ENCODE measurements at places on chromosomes 11 and 22.

DNA sequence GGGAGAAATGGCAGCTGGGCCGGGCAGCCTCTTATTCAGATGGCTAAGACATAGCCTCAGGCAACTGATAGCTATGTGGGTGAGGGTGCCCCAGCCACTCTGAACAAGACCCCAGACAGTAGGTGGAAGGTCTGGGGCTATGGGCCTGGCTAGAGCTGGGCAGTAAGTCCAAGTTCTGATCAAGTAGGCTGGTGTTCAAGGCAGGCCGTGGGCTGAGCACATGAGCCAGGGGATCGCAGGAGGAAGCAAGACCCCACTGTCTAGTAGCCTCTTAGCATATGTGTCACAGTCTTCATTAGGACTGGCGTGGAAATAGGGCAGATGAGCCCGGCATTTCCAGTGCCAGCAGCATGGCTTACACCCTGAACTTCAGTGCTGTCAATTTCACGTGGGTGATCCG lies 192.1 kb downstream of the ADAMTS15 start:
- DNase-seq = no peak

- DNase-seq = no peak
Observed at GRCh38 chr22:20952544-20953341, 14.3 kb upstream of the AIFM3 start.

GRCh38 chr11:47050284-47050683 lies 113.7 kb downstream of the CSTPP1 start:
- no peak for DNase-seq

GRCh38 chr11:126310200-126310991 lies 6.5 kb downstream of the DCPS start:
- no peak for DNase-seq

DNA sequence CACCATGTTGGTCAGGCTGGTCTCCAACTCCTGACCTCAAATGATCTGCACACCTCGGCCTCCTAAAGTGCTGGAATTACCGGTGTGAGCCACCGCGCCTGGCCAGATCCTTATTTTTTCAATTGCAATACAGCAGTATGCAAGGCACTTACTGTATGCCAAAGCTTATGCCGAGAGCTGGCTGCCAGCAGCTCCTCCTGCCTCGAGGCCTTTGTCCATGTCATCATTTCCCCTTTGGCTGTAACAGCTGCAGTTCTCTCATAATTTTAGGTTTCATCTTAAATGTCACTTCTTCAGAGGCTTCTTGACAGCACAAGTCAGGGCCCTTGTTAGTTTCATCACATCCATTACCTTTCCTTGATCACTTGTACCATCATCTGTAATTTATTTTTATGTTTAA lies 1.5 kb upstream of the SREBF2 start:
- DNase-seq = no peak

DNA sequence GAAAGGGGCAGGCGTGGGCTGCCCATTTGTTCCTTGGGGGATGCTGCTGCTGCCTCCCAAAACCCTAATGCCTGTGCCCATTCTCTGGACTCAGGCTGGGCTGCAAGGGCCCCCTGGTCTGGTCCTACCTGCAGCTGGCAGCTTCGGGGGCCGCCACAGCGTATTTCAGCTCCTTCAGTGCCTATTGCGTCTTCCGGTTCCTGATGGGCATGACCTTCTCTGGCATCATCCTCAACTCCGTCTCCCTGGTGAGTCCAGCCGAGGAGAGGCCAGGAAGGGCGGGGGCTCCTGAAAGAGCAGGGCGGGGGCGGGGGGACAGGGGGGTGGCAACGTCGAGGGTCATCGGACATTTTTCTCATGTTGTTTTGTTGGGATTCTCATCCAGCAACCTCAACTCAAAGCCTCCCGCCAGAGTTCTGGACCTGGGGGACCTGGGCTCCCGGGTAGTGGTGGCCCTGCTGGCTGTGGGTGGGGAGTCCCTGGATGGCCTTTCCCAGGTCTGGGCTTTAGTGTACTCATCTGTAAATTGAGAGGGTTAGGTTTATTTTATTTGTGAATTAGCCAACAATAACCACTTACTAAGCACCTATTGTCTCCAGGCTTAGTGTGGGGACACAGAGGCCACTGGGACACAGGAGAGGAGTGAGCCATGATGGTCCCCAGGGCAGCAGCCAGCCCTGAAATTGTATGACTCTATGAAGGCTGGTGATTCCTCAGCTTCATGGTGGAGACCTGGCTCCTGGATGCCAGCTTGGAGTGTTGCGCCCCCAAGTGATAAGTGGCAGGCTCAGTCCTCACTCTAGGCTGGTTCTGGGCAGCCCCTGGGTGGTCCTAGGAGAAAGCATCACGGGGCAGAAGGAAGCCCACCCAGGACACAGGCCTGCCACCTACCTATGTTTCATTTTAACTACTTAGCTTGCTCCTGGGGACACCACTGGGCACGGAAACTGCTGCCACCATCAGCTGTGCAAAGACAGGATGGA lies 36.0 kb downstream of the CAPN1 start:
- DNase-seq = no peak

DNA sequence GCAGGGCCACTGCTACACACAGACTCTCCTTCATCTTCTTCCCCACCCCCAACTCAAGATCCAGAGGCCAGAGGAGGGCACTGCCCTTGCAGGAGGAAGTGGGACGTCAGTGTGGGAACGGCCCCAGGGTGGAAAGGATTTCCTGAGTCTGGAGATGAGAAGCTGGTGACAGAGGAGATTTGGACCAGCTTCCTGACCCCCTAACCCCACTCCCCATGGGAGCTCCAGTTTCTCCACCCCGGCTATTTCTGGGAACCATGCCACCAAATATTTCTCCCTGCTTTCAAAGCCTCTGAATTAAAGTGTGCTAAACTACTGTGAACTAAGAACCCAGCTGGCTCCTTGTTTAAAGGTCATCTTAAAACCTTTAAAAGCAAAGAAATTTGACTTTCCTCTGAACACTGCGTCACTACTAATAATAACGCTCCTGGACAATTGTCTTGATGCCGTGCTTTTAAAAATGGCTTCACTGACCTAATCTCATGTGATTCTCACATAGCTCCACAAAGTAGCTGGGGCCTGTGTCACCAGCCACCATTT lies 46.6 kb downstream of the CWC15 start:
- DNase-seq = no peak

DNA sequence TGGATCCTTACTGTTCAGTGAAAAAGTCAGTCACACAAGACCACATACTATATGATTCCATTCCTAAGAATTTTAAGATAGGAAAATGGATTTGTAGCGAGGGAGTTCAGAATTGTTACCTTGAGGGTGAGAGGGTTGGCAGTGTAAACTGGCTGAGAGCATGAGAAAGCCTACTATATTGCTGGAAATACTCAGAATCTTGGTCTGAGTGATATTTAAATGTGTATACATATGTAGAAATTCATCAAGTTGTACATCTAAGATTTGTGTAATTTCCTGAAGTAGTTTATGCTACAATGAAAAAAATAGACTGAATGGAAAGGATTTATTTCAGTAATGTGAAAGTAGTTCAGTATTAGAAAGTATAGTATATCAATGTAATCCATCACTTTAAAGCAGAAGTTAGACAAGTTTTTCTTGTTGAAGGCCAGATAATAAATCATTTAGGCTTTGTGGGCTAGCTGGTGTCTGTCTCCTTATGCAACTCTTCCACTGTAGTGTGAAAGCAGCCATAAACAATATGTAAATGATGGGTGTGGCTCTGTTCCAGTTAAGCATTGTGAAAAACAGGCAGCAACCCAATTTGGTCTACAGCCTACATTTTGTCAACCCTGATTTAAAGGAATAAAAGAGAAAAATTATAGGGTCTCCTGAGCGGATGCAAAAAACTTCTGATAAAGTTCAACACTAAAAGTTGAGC lies 127.2 kb upstream of the THY1 start:
- DNase-seq = peak; percentile 43

DNA sequence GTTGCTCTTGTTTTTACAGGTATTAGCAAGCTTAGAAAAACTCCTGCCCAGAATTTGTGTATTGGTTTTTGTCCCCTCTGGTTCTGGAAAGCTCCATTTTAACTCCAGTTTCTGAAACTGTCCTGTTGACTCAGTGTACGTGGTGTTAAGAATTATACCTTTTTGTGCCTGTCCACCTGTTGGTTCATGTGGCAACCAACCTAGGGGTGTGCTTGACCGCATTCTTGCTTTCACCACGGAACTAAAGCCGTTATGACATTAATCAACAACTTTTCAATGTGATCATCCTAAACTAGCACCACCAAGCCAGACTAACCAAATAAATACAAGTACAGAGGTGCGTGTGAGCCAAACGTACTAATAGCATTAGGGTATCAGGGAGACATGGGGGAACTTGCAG lies 56.0 kb upstream of the PTH start:
- no peak for DNase-seq

DNA sequence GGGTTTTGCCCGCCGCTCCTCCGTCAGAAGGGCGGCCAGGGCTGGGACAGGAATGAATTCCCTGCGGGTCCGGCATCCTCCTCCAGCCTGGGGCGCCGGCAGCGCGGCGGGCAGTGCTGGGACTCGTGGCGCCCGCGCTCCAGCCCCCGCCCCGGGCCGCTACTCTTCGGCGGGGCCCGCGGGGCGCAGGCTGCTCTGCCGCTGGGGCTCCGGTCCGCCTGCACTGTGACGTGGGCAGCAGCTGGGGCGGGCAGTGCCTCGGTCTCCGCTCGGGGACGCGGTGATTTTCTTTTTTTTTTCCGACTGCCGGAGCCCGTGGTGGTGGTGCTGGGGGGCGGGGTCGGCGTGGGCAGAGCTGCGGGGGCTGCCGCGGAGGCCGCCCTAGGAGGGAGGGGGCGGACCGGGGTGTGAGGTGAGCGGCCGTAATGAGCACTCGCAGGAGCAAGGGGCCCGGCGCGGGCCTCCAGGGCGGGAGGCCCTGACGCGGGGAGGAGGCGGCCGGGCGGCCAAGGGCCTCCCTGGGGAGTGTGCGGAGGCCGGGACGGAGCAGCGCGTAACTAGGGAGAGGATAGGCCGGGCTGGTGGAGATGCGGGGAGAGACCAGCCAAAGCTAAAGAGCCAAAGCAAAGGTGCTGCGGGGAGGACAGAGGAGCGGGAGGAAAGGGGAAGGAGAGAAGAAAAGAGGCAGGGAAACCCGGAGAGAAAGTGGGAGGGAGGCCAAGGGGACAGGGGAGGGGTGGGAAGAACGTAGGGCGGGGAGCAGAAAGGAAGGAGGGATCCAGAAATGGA lies 73.3 kb upstream of the ZBED5 start:
- DNase-seq = no peak

DNA sequence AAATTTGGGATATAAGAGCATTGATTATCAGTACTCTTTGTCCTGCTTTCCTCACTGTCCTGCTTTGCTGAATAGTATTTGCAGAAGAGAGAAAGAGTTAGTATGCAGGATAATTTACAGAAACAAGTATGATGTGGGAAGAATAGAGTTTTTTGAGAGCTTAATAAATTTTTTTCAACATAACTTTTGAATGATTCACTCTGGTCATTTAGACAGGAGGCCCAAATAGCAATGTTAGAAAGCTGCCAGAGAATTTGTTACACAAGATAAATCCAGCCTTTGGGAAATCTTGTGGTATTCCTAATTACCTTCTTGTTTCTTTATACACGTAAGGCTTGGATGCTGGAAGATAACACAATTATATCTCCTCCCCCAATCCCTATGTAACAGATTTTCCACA lies 484.6 kb downstream of the CNTN5 start:
- DNase-seq = no peak

DNA sequence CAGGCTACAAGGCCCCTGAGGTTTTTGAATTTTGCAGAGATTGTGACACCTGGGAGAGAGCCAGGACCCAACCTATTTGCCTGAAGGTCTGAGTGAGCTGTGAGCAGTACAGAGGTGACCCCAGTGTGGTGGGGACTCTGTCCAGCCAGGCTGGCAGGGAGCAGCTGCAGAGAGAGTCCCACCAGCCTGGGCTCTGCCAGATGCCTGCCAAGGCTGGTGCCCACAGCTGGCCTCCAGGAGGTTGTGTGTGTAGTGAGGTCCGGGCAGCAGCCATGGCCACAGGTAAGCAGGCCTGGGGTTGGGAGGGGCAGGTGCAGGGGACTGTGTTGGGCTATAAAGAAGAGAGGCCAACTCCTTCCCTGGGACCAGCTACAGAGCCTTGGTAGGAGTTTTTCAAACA lies 144.8 kb downstream of the CRYBB2 start:
- DNase-seq = no peak

DNA sequence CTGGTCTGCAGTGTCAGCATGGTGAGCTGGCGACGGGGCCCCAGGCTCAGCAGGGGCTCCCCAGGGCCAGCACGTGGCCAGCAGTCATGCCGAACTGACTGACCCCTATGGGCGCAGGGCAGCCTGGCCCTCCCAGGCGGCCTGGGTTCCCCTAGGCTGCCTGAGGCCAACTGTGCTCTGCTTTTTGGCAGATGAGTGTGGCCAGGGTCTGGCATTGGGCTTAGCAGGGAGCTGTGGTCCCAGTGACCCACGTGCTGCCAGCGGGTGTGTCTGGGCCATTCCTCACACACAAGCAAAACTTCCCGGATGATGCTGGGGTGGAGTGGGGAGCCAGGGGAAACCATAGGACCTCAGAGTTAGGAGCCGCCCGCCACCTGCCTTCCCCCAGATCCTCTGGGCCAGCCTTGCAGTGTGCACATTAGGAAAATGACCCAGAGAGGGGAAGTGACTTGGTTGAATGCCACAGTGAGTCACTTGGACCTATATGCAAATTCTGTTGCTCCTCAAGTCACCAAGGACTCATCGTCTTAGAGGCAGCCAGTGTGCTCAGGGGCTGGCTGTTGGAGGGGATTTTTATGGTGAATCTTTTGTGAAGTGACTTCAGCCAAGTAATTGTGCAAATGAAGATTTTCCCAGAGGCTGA lies 6.5 kb downstream of the ADORA2A start:
- no peak for DNase-seq

All from epithelial cell of prostate (primary cell).